NCI-H69 (cell line): ENCODE measurements at places on chromosomes 12 and 14.

GRCh38 chr14:101855958-101856357 lies 94.4 kb downstream of the PPP2R5C start:
- DNase-seq = peak; percentile 18

DNA sequence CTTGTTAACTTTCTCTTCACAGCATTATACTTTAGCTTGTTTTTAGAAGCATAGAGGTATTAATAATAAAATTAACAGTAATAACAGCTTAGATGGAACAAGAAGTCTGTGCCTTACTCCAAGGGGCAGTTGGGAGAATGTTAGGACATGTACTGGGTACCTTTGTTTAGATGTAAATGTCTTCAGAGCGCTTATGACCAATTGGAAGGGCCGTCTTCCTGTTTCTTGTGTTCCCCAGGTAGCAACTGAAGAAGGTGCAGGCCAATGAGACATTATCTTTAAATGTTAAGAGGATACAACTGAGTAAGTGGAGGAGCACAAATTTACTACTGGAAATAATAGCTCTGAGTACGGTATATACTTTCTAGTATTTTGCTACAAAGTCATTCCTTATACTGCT lies 180.9 kb upstream of the SYT1 start:
- no peak for DNase-seq

GRCh38 chr12:127480775-127481314 lies 786.1 kb upstream of the TMEM132C start:
- no peak for DNase-seq

GRCh38 chr14:88975043-88975830 lies 150.8 kb downstream of the TTC8 start:
- DNase-seq = no peak

- DNase-seq = peak; percentile 38
These were observed 77.5 kb upstream of the KRAS start for GRCh38 chr12:25328072-25328712.

DNA sequence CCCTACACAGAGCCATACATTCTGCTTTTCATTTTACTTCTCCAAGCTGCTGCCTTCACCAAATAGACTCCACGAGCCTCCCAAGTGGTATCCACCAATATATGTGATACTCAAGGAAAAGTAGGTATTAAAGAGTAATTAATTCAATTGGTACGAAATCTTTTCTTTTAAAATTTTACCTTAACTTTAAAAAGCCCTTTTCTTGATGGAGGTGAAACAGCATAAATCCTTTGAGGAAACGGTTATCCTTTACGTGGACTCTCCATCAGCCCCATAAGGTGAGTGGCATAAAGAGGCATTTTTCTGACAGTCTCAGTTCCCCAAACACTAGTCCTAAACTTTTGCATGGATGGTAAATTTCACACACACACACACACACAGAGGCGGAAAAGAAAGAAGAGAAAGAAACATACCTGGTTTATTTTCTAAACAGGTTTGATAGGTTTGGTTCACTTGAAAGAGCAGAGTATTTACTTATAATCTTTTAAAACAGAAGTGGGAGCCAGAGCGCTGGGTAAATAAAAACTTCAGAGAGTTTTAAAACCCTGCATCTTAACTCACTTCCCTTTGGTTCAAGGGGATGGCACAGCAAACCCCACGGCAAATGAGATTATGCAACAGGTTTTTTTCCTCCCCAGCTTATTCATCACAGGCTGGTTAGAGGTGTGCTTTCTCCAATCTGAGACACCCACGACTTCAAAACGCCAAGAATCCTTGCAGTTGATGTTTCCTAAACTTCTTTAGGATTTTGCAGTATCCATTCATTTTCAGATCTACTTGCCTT lies 1.9 kb downstream of the DUSP16 start:
- DNase-seq = peak; percentile 72

DNA sequence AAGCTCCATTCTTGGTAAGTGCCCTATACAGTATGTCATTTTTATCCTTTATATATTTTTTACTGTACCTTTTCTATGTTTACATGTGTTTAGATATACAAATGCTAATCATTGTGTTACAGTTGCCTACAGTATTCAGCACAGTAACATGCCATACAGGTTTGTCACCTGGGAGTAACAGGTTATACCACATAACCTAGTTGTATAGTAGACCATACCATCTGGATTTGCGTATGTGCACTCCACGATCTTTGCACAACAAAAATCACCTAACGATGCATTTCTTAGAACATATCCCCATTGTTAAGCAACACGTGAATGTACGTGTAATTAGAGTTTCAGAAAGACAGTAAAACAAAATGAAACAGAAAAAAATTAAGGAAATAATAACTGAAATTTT lies 11.9 kb upstream of the ANO2 start:
- no peak for DNase-seq

DNA sequence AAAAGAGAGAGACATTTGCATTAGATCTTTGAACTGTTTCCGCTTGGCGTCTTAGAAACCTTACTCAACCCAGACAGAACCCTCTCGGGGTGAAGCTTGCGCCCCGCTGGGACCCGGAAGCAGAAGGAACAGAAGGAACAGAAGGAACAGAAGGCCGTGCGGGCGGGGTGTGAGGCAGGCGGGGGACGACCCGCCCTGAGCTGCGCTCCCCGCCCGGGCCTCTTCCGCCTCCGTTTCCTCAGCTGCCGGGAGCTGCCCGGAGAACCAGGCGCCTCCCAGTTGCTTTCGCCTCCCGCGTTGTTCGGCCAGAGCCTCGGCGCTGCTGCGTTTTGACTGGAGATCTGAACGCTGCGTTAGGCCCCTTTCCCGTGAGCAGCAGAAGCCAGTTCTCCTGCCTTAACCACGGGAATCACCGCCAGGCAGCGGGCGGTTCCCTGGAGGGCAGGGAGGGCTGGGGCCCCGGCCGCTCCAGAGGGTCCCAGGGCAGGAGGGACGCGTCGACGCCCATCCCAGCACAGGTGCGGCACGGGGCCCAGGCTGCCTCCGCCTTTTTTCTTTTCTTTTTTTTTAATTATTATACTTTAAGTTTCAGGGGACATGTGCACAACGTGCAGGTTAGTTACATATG lies 19.3 kb upstream of the MMP17 start:
- DNase-seq = no peak

DNA sequence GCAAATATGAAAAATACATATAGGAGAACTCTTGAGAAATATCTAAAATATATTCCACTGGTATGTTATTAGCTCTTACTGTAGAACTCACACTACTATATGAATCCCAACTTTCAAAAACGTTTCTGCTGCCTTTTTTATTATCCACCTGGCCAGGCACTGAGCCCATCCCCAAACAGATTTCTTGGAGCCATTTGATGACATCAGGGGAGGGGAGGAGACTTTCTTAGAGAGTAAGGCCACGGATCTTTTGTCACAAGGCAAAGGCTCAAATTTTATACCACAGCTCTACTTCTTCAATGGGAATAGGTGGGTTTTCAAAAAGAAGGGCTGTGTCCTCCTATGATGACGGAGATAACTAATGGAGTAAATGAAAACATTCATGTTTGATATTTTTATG lies 83.0 kb downstream of the SLC25A21 start:
- DNase-seq = peak; percentile 76

GRCh38 chr12:117049295-117049694 lies 49.9 kb downstream of the TESC start:
- no peak for DNase-seq

DNA sequence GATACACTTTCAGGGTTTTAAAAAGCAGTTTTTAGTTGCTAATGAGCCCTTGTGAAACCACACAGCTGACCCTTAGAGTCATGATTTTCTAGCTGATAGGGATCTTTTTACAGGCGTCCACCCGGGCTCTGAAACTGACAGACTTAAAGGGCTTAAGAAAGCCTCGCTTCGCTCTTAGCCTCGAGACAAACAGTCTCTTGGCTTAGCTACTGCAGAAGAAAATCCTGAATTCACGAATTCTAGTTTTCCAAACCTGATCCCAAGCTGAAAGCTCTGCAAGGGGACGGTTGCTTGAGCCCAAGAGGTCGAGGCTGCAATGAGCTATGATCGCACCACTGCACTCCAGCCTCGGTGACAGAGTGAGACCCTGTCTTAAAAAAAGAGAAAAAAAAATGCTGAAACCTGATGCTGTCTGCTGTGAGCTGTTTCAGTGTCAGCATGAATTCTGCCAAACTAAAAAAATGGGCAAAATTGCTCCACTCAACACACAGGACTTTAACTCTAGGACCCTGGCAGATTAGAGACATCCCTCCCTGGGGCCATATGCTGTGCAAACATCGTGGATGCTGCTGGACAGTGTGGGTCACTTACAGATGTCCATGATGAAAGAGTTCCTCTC lies 3.1 kb upstream of the HPD start:
- peak; percentile 22 for DNase-seq

GRCh38 chr12:92552412-92553108 lies 150.2 kb upstream of the PLEKHG7 start:
- DNase-seq = no peak

DNA sequence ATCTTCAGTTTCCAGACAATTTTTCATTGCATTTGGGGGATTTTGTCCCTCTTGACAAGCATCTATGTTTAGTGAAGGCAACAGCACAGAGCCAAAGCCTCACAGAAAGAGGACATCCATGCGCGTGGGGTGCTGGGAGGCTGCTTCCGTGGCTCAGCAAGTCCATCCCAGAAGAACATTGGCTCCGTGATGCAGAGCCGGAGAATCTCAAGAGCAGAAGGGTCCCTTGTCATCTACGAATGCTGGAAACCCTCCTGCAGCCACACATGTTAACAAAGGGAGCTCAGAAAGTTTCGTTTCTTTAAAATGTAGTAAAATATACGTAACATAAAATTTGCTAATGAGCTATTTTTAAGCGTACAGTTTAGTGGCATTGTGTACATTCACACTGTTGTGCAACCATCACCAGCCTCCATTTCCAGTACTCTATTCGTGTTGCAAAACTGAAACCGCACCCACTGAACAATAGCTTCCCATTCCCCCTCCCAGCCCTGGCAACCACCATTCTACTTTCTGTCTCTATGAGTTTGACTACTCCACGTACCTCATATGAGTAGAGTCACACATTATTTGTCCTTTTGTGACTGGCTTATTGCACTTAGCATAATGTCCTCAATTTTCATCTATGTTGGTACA lies 185.9 kb downstream of the TTC7B start:
- no peak for DNase-seq

- no peak for DNase-seq
These were observed 8.4 kb downstream of the TMEM19 start for GRCh38 chr12:71694099-71694820.

DNA sequence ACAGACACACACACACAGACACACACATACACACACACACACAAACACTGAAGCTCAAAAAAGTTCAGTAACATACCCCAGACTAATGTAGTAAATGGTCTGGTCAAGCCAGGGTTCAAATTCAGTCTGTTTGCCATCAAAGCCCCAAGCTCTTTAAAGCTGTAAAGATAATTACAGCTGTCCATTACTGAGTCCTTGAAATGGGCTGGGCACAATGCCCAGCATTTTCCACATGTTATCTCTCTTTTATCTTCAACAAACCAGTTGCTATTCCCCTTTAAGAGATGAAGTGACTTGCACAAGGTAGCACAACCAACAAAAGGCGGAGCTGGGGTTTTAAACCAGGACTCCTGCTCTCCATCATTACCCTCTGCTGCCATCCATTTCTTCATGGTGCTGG lies 7.6 kb upstream of the UNC119B start:
- DNase-seq = peak; percentile 72

GRCh38 chr14:80269353-80269925 lies 58.1 kb upstream of the DIO2 start:
- no peak for DNase-seq
